Fibroblast of gingiva (primary cell): ENCODE measurements at places on chromosomes 4 and X.

GRCh38 chr4:166432842-166433241 is 559.8 kb downstream of the TLL1 start:
- no peak for DNase-seq

GRCh38 chr4:163495900-163496299 is 1.4 kb downstream of the TMA16 start:
- no peak for DNase-seq

GRCh38 chr4:116480546-116480945 is 604.8 kb downstream of the TRAM1L1 start:
- DNase-seq: no peak

DNA sequence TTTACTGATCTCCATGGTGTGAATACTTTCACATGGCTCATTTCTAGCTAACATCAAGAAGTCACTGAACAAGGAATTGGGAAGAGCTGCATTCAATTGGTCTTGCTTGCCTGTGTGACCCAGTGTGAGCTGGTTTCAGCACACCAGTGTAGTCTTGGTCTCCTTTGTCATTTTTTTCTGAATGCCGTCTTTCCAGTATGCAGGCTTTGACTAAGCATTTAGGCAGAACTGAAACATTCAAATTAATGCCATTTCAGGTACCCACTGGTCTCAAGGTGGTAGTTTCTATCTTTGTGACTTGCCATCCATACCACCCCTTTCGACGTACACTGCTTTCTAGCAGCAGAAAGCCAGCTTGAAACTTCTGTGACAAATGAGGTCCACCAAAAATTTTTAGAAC is 550.5 kb upstream of the BOD1L1 start:
- no peak for DNase-seq

GRCh38 chrX:154991039-154991438 is 31.5 kb downstream of the F8 start:
- DNase-seq: no peak

DNA sequence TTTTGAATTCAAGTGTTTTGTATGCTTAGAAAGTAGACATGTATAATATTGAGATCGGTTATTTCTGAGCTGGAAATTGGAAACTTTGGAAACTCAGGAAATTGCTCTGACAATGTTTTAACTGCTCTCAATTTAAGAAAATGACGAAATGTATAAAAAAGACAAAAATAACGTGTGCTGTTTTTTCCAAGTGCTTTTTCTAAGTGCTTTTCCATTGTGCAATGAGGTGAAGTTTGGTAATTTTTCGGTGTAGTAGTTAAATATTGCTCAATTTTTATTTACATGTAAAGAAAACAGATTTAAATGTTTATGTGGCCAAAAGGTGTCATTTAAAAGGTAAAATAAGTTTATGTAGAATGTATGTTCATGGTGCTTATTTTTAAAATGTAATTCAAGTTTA is 39.4 kb upstream of the RHOH start:
- peak; percentile 49 for DNase-seq

DNA sequence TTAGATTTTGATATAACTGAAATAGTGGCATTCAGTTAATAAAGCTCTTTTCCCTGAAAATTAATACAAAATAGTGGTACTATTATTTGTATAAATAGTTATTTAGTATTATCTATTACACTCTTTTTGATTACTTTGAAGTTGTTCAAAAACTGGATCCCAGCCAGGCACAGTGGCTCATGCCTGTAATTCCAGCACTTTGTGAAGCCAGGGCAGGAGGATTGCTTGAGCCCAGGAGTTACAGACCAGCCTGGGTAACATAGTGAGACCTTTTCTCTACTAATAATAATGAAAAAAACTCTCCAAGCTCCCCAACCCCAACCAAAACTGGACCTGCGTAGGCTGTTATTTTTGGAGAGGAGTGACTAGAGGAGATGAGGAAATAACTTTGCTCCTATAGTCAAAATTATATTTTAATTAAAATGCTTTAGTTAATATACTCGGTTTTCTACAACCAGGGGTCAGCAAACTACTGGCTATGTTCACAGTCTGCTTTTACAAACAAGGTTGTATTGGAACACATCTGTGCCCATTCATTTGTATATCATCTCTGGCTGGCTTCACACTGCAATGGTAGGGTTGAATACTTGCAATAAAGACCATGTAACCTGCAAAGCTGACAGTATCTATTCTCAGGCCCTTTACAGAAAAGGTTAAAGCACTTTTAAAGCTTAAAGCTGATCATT is 27.6 kb downstream of the GUCY1A1 start:
- no peak for DNase-seq

DNA sequence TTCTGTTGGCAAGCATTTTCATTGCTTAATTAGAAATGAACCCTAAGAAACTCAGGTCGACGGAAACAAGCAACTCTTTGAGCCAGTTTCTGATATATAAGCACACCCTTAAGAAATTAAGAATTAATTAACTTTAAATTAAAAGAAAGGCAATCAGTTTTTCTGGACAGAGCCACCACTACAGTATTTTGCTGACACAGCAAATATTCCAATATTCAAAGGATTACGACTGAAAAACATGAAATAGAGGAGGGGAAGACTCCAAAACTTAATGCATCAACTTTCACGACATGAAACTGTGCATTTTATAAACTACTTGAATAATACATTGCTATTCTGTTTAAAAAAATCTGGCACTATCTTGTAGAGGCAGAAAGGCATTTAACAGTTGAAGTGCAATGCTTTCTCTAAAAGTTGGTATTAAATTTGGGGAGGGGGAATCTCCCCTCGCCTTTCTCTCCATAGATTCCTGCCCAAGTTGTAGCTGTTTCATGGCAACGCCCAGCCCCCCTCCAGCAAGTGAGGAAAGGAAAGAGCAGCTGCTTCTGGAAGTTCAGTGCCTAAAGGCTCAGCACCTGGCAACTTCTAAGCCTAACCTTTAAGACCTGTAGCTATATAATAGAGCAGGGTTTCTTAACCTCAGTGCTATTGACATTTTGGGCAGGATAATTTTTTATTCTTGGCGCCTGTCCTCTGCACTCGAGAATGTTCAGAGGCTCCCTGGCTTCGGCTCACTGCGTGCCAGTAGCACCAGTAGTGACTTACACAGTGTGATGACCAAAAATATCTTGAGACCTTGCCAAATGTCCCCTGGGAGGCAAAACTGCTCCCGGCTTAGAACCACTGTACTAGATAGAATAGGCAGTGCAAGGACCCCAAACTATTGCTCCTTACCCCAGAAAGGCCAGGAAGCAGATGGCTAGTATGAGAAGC is 6.7 kb upstream of the ZCCHC18 start:
- no peak for DNase-seq

DNA sequence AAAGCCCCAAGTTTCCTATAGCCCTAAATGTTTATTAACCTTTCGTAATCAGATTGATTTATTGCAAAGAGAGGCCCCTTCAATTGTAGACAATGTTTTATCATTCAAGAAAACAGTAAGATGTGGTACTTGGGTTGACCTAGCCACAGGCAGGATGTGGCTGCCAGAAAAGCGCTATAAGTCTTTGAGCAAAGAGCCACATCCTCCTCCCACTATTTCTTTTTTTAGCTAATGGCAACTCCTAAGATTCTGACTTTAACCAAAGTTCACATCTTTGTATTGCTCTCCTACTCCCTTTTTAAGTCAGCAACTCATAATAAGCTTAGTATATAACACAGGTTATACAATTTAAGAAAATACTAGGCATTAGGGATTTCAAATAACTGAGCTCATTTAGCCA is 70.7 kb upstream of the PPP3CA start:
- no peak for DNase-seq

- no peak for DNase-seq
Measured at GRCh38 chrX:42087960-42088359, 164.6 kb upstream of the CASK start.

DNA sequence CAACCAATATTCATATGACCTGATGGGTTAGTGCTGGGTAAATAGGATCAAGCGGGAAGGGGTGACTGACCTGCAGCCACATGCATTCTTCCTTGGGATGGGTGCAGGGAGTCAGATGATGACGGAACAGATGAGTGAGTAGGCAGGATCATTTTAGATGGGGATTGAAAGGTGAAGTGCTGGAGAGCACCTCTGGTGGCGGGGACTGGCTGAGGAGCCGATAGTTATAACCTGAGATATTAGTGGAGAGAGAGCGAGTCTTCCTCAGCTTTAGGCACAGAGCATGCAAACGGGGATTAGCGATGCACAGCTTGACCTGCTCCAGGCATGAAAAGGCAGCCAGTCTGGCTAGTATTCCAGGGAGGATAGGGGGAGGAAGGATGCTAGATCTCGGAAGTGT is 99.1 kb downstream of the AFF1 start:
- no peak for DNase-seq

DNA sequence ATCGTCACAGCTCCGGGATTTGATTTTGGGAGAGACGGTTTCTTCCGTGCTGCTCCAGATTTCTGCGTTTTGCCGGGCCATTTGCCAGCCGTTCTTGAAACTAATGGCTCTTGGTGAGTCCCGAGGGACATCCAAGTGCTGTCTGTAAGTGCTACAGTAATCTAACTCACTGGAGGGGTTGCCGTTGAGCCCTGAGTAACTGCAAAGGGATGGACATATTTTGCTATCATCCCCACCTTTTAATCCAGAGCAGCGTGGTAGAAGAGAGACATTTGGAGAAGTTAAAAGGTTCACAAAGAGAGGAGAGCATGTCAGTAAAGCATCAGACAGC is 88.9 kb upstream of the PDLIM3 start:
- DNase-seq: no peak

- DNase-seq: no peak
Measured at GRCh38 chr4:10529291-10530136, 72.3 kb upstream of the ZNF518B start.

- peak; percentile 74 for DNase-seq
Measured at GRCh38 chr4:156977435-156978160, 6.0 kb upstream of the PDGFC start.

DNA sequence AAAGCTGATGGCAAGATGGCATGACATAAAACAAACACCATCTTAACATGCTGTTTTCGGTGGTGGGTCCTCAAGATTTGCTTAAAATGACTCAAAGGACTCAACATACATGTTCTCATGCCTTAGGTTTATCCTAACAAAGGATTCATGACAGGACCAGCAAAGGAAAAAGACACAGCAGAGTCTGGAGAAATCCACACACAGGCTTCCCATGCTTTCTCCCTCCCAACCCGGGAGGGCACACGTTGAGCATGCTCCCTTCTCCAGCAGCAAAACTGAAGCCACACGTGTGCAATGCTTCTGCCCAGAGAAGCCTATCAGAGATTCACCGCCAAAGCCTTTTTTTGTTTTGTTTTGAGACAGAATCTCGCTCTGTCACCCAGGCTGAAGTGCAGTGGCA is 39.9 kb downstream of the SAT1 start:
- no peak for DNase-seq

DNA sequence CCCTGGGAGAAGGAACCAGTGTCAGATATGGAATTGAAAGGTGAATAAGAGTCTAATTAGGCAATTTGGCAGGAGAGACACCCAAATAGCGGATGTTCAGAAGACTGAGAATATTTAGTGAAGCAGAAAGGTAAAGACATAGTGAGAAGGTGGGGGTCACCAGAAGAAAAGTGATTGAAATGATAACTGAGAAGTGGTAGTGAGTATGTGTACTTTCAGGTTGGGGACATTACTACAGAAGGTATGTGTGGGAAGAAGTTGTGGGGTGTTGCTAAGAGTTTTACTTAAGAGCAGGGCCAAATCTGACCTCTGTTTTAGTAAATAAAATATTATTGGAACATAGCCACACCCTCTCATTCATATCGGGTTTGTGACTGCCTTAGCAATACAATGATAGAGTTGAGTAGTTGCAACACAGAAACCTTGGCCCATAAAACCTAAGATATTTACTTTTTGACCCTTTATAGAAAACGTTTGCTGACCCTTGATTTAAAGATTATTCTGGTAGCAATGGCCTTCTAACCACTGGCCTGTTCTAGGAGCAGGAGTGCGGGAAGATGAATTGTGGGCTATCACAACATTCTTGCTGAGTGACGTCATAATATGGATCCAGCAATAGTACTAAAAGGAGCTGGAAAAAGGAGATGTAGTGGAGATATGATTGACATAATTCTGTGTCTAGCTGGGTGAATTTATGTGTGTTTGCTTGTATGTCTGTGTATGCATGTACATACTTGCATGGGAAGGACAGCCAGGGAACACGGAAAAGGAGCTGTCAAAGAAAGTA is 115.3 kb downstream of the HS3ST1 start:
- no peak for DNase-seq

DNA sequence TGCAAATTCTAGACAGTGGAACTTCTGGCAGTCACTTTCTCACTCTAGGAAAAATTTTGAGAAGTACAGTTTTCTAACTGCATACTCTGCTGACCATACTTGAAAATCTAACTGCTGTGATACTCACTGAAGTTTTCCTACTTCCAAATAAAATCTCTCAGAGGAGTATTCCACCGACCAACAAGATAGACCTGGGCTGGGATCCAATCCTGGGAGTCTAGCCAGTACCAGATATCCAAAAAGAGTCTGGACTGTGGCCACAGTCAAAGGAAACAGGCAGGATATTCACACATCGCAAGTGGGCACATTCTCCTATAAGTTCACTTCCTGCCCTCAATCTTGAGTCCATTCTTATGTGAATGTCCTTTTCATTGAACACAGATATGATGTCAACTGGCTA is 1138.7 kb upstream of the PCDH7 start:
- DNase-seq: no peak

DNA sequence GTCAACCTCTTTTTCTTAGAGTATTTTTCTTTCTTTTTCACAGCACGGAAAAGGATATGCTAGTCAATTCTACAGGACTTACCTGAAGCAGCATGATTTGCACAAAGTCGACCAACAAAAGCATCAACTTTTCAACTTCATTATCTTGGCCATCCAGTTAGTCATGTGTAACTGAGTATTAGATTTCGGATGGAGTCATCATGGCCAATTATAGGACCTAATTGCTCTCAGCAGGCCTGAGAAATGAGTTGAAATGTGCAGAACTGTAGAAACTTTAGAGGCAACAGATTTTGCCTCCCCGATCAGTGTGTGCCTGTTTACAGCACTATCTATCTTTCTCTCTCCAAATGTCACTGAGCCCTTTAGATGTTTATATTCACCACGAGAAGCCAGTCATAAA is 41.0 kb downstream of the PCDH10 start:
- peak; percentile 36 for DNase-seq

DNA sequence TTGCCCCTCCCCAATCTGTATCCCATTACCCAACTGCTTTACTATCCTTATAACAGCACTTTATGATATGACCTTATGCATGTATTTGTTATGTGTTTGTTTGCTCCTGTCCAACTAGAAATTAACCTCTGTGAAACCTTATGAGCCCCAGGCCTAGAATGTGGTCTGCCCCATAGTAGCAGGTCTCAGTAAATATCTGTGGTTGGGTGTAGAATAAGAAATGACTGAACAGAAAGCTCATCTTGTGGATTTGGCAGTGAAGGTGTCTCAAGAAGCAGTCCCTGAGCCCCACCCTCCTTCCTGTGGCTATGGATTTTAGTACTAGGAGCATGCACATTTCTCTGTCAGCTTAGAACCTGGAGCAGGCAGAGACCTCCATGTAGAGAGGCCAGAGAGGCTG is 229.0 kb upstream of the LCORL start:
- no peak for DNase-seq

- DNase-seq: no peak
Measured at GRCh38 chr4:26525771-26526150, 35.5 kb upstream of the CCKAR start.
